GM23248 (cell line): ENCODE measurements at places on chromosomes 6 and 20.

- DNase-seq: no peak
Observed at GRCh38 chr6:138258197-138258596, 39.9 kb upstream of the PBOV1 start.

GRCh38 chr6:152669895-152670294 lies 27.8 kb upstream of the MYCT1 start:
- DNase-seq: peak; percentile 54

GRCh38 chr6:37860226-37860839 lies 40.8 kb downstream of the ZFAND3 start:
- DNase-seq: peak; percentile 76

GRCh38 chr6:7106752-7107577 lies 796 bp upstream of the RREB1 start:
- DNase-seq: peak; percentile 62

DNA sequence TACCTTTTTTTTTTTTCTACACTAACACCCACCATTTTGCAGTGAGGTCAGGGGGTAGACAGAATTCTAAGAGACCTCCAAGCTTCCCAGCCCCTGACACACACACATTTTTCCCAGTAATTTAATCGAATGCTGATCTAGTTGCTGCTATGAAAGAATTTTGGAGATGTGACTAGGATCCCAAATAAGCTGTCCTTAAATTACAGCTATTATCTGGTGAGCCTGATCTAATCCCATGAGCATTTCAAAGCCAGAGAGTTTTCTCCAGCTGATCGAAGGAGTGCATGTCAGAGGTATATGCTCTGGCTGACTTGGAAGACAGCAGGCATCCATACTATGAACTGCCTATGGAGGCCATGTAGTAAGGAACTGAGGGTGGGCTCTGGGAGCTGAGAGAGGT lies 503.8 kb upstream of the MARCKS start:
- peak; percentile 29 for DNase-seq

- no peak for DNase-seq
Observed at GRCh38 chr6:15698471-15698870, 35.6 kb upstream of the DTNBP1 start.

DNA sequence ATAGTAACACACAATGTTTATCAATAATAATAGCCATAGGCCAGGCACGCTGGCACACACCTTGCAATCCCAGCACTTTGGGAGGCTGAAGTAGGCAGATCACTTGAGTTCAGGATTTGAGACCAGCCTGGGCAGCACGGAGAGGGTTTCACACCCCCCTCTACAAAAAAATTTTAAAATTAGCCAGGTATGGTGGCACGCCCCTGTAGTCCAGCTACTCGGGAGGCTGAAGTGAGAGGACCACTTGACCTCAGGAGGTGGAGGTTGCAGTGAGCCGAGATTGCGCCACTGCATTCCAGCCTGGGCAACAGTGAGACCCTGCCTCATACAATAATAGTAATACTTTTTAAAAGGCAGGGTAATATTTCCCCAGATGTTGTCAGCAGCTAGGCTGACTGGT lies 7.9 kb upstream of the MAPRE1 start:
- no peak for DNase-seq

DNA sequence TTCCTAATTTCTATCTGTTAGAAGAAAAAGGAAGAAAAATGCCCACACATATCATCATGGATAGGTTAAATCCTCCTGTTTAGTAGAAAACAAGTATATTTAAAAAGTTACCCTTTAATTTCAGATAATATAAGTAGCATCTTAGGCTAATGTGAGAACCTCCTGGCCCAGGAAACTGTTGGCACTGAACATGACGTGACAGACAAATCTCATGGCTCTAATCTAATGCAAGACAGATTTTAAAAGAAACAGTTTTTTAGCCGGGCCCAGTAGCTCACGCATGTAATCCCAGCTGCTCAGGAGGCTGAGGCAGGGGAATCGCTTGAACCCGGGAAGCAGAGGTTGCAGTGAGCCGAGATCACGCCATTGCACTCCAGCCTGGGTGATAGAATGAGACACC lies 22.9 kb downstream of the CYP39A1 start:
- no peak for DNase-seq
